A549 treated with CORT108297 at 1 μM for 4 hours (cell line): ENCODE measurements at places on chromosomes 2 and 18. TPM values are rescaled to one million over a fixed set of nuclear protein-coding genes. Genes with fewer than 3 reads are reported as not detected.

The FAM161A gene
- total RNA-seq: 5.3 to 8.2 TPM (median 7.3 TPM) in 5 replicates

The GCA gene
- total RNA-seq: 5.4 to 7.0 TPM (median 5.9 TPM) in 5 replicates

The CAPN14 gene
- 0.02 to 0.07 TPM (median 0.03 TPM) in 4 of 5 replicates, not detected in the other for total RNA-seq

The KIF3C gene
- 44.1 to 60.7 TPM (median 53.1 TPM) in 5 replicates for total RNA-seq

The EIF5B gene
- total RNA-seq: 55.0 to 81.0 TPM (median 55.7 TPM) in 5 replicates

The CHRNA1 gene
- total RNA-seq: not detected in 5 replicates

The SRD5A2 gene
- total RNA-seq: 0.01 to 0.05 TPM (median 0.03 TPM) in 4 of 5 replicates, not detected in the other

The PDCD1 gene
- total RNA-seq: not detected in 5 replicates

The TOGARAM2 gene
- 0.08 to 0.23 TPM (median 0.19 TPM) in 5 replicates for total RNA-seq

The CYBRD1 gene
- total RNA-seq: 28.8 to 37.7 TPM (median 33.5 TPM) in 5 replicates

The SERPINE2 gene
- total RNA-seq: 183 to 228 TPM (median 201 TPM) in 5 replicates
